Activated T-helper 1 cell treated with anti-CD3 and anti-CD28 coated beads, Interleukin-2, amount 50 U/mL, for 16 hours (primary cell): ENCODE measurements at places on chromosomes 1 and 21.

DNA sequence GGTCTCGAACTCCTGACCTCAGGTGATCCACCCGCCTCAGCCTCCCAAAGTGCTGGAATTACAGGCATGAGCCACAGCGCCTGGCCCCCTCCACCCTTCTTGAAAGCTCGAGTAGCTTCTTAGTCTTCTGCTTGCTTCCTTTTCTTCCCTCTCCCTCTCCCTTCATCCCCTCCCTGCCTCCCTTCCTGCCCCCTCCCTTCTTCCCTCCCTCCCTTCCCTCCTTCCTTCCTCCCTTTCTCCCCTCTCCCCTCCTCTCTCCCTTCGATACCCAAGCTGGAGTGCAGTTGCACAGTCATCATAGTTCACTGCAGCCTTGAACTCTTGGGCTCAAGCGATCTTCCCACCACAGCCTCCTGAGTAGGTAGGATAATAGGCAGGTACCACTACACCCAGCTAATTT is 11.8 kb downstream of the KHDRBS1 start:
- DNase-seq: no peak

- no peak for DNase-seq
Measured at GRCh38 chr21:31596055-31596454, 63.4 kb upstream of the SOD1 start.

GRCh38 chr1:113913312-113913668 is 8.2 kb downstream of the DCLRE1B start:
- DNase-seq: no peak

DNA sequence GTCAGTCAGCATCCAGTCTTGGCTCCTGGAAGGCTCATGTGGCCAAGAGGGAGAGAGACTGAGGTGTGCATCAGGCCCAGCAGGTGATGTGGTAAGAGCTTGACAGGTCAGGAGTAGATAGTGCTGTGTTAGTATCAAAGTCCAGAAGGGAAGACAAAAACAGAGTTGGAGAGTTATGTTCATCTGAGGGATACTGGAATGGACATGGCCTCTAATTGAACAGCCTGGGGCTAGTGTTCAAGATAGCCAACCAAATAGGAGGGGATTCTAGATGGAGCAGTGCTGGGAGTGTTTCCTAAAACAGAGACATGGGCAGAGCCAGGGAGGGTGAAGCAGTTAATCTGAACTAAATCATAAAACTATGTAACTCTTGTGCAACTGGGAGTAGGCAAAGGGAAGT is 120.7 kb upstream of the MARK1 start:
- DNase-seq: no peak

GRCh38 chr21:33377221-33377920 is 25.8 kb upstream of the IFNGR2 start:
- DNase-seq: no peak

- DNase-seq: no peak
Measured at GRCh38 chr21:44024887-44025353, 12.8 kb downstream of the TRAPPC10 start.

DNA sequence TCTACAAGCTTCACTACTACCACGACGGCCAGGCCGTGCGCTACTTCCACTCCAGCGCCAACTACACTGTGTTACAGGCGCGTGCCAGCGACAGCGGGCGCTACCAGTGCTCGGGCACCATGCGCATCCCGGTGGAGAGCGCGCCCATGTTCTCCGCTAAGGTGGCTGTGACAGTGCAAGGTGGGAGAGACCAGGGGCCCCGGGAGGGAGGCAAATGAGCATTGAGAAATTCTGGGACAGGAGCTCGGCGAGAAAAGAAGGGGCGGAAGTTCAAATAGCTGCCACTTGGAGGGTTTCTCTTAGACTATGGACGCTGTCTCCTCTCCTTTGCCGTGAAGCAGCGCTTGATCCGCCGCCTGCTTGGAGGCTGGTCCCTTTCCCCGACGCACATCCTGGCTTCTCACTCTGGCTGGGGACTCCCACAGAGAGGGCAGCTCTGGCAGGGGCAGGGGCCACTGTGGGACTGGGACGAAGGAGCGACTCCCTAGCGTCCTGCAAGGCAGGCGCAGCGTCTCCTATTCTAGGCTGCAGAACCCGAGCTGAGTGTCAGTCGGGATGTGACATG is 4.6 kb downstream of the FCRLB start:
- DNase-seq: peak; percentile 4

GRCh38 chr1:31645274-31645568 is 545 bp upstream of the PEF1 start:
- DNase-seq: no peak

- DNase-seq: no peak
Measured at GRCh38 chr1:229848752-229849677, 218.0 kb upstream of the GALNT2 start.

- no peak for DNase-seq
Measured at GRCh38 chr1:20978413-20978812, 191.3 kb upstream of the HP1BP3 start.

GRCh38 chr1:15063783-15064182 is 89.8 kb upstream of the TMEM51 start:
- DNase-seq: no peak

GRCh38 chr1:53949023-53949990 is 3.2 kb downstream of the LRRC42 start:
- DNase-seq: no peak

GRCh38 chr1:17717594-17718535 is 37.3 kb upstream of the ACTL8 start:
- no peak for DNase-seq

DNA sequence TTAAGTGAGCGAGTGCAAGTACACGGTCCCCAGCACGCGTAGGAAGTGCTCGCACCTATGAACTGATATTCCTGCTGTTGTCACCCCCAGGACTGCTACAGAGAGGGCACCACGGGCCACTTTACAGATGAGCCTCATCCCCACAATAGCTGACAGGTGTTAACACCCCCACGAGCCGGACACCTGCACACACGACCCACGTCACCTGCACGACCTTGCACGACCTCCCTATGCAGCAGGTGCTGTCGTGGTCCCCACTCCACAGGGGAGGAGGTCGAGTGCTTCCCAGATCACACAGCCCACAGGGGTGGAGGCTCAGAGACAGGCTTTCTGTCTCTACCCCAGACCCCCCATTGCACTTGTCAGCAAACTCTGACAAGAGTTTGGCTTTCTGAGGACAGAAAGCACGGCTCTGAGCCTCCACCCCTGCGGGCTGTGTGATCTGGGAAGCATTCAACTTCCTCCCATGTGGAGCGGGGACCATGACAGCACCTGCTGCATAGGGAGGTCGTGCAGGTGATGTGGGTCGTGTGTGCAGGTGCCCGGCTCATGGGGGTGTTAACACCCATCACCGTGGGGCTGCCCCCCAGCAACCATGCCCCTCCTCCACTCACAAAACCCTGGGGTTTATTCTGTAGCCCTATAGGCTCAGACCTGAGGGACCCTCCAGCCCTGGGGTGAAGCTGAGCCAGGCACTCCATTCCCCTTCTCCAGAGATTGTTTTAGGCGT is 80.8 kb downstream of the MATN1 start:
- no peak for DNase-seq

DNA sequence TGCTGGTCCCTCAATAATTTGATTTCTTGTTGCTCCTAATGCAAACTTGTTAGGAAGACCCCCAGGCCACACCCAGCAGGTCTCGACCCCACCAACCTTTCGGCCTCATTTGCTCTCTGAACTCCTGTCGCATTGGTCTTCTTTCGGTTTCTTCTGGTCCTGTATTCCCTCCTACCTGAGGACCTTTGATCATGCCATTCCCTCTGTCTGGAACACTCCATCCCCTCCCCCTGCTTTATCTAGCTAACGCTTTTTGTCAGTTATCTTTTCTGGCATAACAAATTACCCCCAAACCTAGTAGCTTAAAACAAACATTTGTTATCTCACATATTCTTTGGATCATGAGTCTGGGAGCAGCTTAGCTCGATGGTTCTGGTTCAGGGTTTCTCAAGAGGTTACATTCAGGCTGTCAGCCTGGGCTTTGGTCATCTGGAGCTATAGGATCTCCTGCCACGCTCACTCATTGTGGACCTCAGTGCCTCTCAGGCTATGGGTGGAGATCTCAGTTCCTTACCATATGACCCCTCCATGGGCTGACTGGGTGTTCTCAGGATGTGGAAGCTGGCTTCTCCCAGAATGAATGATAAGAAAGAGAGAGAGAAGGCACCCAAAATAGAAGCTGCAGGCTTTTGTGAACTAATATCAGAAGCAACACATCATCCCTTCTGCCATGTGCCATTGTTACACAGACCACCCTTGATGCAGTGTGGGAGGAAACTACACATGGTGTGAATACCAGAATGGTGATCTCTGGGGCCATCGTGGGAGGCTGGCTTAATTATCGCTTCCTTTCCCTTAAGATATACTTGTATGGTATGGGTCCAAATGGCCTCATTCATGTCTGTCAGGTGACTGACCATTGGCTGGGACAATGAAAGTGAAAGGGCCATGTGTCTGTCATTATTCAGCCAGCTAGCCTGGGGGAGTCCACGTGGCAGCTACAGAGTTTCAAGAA is 29.1 kb upstream of the BCAR3 start:
- DNase-seq: no peak

DNA sequence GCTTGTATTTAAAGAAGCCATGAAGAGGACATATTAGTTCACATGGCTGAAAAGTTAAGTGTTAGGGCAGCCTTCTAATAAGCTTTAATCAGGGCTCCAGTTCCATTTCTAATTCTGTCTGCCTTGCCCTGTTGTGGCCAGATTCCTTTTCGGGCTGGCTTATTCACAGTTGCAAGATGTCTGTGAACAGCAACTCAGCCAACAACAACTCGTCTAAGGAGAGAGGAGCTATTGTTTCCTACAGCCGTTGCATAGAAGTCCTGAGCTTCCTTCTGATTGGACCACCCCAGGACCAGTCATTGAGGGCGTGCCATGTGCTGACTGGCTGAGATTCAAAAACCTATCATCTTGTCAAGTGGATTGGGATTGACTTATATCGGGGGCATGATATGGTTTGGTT is 18.6 kb upstream of the COQ8A start:
- no peak for DNase-seq

GRCh38 chr21:34278451-34278850 is 85.4 kb upstream of the KCNE2 start:
- no peak for DNase-seq

DNA sequence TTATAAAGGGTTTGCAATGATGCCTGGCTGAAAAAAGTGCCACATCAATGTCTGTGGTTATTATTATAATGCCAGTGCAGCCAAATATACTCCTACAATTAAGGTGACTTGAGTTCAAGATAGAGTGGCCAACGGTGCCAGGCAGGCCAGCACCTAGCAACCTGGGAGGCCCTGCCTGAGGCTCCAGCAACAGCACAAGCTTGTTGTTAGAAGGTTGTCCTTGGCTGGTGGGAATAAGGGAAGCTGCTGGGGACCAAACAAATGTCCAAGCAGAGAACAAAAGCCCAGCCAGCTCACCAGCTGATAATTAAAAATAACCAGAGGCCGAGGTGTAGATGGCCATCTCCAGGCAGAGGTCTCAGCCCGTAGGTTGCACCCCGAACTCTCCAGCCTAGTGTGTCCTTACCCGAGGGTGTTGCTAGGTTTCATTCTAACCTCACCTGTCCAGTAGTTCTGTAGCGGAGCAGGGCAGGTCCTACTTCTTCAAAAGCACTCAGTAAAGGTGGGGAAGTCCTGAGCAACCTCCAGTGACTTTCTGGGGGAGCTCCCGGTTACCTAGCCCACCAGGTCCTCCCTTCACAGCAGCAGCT is 1.9 kb downstream of the TMPRSS2 start:
- no peak for DNase-seq

DNA sequence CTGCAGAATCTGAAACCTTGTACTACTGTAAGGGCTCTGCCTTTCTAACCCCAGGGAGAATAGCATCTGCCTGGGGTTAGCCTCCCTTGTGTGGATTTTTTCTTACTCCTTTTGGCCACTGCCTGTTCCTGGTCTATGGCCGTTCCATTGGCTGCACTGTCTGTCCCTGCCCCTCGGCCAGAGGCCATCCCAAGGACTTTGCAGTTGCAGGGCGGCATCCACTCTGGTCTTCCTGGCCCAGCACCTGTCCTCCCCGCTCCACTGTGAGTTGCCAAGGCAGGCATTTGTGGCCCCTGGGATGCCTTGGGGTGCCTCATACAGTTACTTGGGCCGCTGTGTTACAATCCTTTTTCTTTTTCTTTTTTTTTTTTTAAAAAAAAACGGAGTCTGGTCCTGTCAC is 45.8 kb downstream of the PDE9A start:
- DNase-seq: no peak
